ENCODE measurements at places on chromosomes 6 and 20.

- DNase-seq: no peak
These were observed 79.1 kb downstream of the ELOVL4 start for GRCh38 chr6:79868098-79868722.

- no peak for DNase-seq
These were observed 16.6 kb upstream of the PLCB1 start for GRCh38 chr20:8115436-8115835.

- no peak for DNase-seq
These were observed 570 bp upstream of the PLCB4 start for GRCh38 chr20:9068233-9068801.

DNA sequence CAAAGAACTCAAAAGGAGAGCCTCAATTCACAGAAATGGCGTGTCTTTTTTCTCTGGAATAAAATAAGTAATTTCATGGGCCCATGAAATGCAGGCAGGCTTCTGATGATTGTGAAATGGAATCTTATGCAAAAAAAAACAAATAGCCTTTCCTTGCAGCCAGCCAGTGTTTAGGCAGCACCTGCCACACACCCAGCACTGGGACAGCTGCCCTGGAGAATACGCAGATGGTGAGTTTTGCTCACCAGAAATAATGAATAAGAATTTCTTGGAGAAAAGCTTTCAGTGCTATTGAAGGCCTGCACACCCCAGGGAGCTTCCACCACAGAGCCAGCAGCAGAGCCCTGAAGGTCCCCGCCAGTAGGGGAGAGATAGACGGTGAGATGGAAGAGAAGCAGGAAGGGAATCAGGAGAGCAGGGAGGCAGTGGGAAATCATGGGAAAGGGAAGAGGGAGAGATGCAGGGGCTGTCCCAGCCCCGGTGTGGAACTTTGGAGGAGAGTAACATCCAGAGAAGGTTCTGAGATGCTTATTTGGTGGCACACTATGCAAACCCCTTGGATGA lies 54.9 kb downstream of the PXDC1 start:
- no peak for DNase-seq

- no peak for DNase-seq
These were observed 21.0 kb upstream of the FYN start for GRCh38 chr6:111894272-111894671.

- DNase-seq: no peak
These were observed 119.6 kb downstream of the TMEM242 start for GRCh38 chr6:157203764-157204163.

DNA sequence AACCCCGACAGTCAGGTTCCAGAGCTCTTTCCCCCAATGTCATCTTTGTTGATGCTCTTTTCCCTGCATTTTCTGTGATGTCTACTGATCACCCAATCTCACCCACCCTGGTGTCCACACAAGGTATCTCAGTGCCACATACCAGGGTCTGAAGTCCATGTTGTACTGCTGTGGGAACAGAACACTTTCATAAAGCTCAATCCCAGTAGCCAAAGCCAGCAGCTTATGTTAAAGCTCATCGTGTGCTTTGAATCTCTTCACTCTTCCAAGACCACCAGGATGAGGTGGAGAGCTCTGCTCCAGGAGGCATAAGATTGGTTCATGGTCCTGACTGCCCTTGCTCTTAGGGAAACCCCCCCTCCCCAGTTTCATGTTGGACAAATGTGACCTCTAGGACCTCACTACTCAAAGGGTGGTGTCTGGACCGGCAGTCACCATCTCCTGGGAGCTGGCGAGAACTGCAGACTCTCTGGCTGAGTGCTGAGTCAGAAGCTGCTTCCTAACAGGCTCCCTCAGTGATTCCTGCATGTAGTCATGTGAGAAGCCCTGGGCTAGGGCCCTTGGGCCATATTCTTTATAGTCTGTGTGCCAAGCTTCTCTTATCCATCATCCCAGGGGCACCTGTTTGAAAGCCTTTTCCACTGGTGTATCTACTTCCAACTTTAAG lies 13.4 kb upstream of the CPNE5 start:
- DNase-seq: peak; percentile 28

- no peak for DNase-seq
These were observed 33.3 kb upstream of the GRM4 start for GRCh38 chr6:34179106-34179720.

GRCh38 chr6:38755874-38756273 lies 40.8 kb downstream of the DNAH8 start:
- DNase-seq: no peak

- no peak for DNase-seq
These were observed 24.9 kb downstream of the ARHGAP18 start for GRCh38 chr6:129684903-129685661.

GRCh38 chr6:63856271-63856670 lies 220.7 kb downstream of the PHF3 start:
- no peak for DNase-seq

GRCh38 chr20:4406627-4407026 lies 315.1 kb upstream of the PRND start:
- peak; percentile 45 for DNase-seq

- DNase-seq: no peak
These were observed 61.0 kb upstream of the ZMYND8 start for GRCh38 chr20:47417245-47418068.

DNA sequence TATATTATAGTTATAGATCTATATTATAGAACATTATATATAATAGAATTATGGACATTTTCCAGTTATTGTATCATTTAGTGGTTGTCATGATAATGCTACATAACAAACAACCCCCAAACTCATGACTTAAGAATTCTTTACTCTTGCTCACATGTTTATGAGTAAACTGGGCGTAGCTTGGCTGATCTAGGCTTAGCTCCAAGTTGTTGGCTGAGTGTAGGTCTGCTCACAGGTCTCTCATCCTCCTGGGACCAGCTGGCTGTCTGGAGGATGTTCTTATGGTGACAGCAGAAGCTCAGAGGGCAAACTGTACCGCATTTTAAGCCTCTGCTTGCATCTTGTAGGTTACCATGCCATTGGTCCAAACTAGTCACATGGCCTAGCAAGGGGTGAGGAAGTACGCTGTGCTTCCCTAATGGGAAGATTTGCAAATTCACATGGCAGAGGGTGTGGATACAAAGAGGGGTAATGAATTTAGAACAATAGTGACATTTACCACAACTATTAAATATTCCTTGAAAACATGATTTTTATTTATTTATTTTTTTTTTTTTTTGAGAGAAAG lies 34.2 kb downstream of the ARHGAP40 start:
- DNase-seq: no peak
